ENCODE measurements at places on chromosomes 4 and X.

- no peak for DNase-seq
Measured at GRCh38 chr4:82704156-82704555, 94.4 kb downstream of the SCD5 start.

GRCh38 chrX:130555341-130555740 is 153.6 kb downstream of the RBMX2 start:
- DNase-seq: no peak

- DNase-seq: no peak
Measured at GRCh38 chr4:150447356-150447755, 134.6 kb upstream of the MAB21L2 start.

- DNase-seq: no peak
Measured at GRCh38 chr4:172865103-172865502, 303.5 kb upstream of the GALNT7 start.

GRCh38 chr4:48493452-48494100 is 3.5 kb downstream of the ZAR1 start:
- no peak for DNase-seq

GRCh38 chr4:25889589-25890503 is 24.2 kb upstream of the SMIM20 start:
- DNase-seq: no peak

GRCh38 chr4:188444500-188444899 is 305.3 kb downstream of the TRIML1 start:
- no peak for DNase-seq

DNA sequence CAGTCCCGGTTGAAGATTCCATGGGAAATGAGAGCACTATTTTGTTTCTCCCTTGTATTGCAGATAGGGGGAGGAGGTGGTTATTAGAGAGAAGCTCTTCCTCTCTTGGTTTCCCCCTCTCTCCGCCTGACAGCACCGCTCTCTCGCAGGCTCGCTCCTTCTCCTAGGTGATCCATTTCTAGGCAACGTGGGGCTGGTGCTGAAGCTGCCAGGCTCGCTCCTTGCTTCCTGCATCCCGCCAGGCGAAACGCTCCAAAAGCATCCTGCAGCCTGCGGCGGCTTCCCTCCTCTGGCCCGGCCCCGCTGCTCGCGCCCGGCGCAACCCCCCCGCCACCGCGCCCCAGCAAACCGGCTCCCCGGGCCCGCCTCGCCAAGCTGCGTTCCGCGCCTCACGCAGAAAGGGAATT is at the start of gene GRID2:
Gene GRID2, plus strand, starts transcription at position 346 of the 407 bp plus-strand sequence.
- no peak for DNase-seq

DNA sequence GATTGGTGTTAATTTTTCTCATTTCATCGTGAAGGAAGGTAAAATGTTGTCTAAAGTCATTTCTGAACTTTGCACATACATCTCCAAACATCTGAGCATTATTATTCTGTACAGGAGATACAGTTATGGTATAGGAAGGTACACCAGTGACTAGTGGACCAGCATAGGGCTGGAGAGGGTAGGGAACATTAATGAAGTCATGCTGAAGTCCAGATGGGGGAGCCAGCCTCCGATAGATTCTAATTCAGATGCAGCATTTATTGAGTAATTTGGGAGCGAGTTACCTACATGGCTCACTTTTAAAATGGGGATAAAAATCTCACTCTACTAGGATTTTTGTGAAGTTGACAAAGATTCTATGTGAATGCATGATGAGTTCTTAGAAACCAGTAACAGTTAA is 34.9 kb downstream of the AMELX start:
- DNase-seq: no peak

- DNase-seq: no peak
Measured at GRCh38 chrX:11759172-11759460, 1.1 kb downstream of the MSL3 start.

GRCh38 chr4:89894649-89895550 is at the start of gene MMRN1:
TSS of gene MMRN1 (plus strand) at chr4:89894854. CDS start at chr4:89894972, 118 bp downstream.
- DNase-seq: peak; percentile 21

- no peak for DNase-seq
Measured at GRCh38 chrX:142688256-142688655, 337.5 kb upstream of the SPANXN4 start.

GRCh38 chr4:186628058-186628711 is 72.8 kb upstream of the MTNR1A start:
- DNase-seq: no peak

DNA sequence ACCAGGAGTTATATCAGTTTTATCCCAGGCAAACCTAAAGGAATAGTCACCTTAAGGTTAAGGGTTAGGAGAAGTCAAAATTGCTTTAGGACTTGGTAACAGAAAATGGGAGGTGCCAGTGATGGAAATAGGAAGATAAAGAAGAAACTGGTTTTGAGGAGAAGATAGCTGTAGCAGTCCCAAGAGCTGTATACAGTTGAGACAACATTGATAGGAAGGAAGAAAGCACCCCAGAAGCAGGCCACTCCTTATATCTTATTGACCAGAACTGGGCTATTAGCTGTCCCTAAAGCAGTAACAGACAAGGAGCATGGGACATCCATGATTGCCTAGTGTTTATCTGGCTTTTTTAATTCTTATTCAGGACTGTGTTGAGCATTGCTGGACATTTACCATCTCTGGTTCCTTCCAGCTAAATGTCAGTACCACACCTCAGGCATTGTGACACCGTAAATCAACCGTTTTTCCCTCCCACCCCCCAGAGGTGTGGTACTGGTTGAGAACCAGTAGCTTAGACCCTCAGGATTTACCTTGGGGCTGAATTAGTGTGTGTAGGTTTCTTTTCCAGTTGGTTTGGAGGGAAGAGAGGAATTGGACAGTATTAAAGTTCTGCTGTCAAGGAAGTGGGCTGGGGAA is 2.0 kb upstream of the PGRMC2 start:
- DNase-seq: no peak

GRCh38 chrX:78375894-78376293 is 48.5 kb upstream of the CYSLTR1 start:
- no peak for DNase-seq

- peak; percentile 25 for DNase-seq
Measured at GRCh38 chrX:118603981-118604380, 108.4 kb downstream of the DOCK11 start.

- no peak for DNase-seq
Measured at GRCh38 chr4:82232891-82233290, 140.9 kb downstream of the HNRNPD start.

DNA sequence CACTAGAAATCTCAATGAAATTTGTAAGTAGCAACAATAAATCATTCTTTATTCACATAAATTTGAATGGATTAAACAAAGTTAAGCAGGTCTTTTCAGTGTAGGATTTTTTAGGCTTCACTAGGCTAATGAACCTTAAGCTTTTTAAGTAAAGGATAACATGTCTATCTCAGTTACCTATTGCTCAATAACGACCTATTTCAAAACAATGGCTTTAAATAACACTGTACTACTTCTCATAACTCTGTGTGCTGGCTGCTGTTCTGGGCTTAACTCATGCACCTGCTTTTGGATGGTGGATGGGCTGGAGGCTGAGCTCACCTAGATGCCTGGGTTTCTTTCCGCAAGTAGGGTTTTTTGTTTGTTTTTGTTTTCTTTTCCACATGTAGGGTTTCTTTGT is 495.0 kb upstream of the SLIT2 start:
- no peak for DNase-seq

GRCh38 chrX:34849371-34849770 is 93.2 kb upstream of the FAM47B start:
- no peak for DNase-seq

DNA sequence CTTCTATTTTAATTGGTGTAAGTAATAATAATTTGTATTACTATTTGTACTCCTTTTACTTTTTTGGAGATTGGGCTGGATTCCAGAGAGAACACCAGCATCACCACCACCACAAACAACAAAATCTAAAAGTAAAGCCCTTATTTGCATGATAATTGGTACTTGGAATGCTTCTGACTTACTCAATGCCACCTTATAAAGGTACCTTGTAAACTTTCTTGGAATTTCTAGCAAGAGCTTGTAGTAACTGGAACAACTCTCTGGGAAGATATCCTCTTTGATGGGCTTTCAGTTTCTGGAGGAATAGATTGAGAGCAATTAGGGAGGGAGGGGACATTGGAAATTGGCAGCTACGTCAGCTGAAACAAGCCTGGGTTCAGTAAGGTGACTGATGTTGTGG is 20.2 kb upstream of the PITX2 start:
- no peak for DNase-seq

GRCh38 chr4:82500435-82501153 is 61.2 kb downstream of the TMEM150C start:
- no peak for DNase-seq

- no peak for DNase-seq
Measured at GRCh38 chrX:39750256-39750790, 347.4 kb downstream of the BCOR start.

GRCh38 chr4:6128221-6128850 is 72.0 kb downstream of the JAKMIP1 start:
- no peak for DNase-seq

GRCh38 chr4:47624031-47624441 is 139.0 kb downstream of the ATP10D start:
- DNase-seq: no peak

DNA sequence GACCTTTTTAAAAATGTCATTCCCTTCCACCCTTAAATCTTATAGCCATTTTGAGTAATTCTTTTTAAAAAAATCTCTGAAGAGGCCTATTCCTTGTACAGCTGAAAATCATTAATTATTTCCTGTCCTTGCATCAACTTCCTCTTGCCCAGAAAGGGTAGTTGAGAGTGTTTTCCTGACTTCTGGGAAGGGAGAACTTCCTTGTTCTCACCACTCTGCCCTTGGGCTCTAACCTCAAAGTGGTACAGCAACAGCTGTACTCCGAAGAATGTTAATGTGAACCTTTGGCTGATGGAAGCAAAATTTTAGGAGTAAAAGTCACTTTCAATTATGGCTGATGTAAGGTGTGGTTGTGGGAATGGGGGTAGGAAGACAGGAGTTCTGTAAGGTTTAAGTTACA is 15.1 kb upstream of the FABP2 start:
- DNase-seq: no peak

DNA sequence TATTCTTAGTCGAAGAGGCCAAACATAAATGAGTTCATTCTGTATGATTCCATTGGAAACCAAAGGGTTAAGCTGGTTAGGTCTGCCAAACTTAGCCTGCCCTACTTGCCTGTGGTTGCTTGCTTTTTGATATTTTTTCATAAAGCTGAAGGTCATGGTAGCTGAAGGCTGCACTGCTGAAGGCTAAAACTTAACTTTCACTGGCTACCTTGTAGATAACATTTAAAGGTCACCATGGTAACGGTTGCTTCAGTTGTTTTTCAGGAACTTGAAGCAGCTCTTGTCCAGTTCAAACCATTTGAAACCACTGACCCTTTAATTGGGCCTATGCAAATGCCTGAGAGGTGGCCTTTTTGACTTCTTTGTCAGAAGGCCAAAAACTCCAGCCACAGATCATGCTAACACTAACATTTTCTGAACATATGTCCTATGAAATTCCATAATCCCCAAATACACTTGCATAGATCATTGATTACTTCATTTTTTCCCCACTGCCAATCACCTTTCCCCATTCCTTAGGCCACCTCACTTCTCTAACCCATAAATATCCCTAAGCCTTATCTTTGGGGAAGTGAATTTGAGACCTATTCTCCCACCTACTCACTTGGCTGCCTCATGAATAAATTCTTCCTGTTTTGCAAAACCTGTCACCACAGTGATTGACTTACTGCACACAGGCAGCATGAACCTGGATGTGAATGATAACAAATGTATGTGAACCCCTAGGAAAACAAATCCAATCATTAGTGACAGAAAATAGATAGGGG is 10.7 kb upstream of the SMIM10L2A start:
- no peak for DNase-seq

DNA sequence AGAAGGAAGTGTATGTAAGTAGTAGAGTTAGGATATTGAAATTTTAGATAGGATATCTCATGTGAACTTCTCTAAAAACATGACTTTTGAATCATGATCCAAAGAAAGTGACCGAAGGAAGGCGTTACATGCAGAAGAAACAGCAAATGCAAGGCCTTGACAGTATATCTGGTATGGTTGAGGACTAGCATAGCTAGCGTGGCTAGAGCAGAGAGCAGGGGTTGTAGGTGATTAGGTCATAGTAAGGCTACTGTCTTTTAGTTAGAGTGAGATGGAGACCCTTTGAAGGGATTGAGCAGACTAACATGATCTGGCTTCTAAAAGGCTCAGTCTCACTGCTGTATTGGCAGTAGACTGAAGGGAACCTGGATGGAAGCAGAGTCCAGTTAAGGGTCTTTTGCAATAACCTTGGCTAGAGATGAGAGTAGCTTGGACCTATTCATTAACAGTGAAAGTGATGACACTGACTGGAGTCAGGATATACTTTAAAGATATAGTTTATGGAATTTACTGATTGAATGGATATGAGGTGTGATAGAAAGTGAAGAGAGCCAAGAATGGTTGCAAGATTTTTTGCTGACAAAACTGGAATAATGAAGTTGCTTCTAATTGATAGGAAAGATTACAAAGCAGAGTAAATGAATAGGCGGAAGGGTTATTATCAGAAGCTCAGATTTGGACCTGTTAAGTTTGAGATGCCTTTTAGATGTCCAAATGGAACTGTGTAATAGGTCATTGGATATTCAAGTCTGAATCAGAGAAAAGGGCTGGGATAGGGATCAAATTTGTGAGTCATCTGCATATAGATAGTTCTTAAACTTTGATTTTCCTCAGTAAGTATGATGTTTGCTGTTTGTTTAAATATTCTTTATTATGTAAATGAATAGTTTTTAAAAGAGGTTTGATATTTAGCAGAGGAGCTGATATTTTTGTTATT is 59.8 kb downstream of the MRPL1 start:
- DNase-seq: no peak

Measured in CD4-positive, alpha-beta T cell treated with Interleukin-6 at 100 ng/mL for 8 hours (primary cell).